ENCODE measurements at places on chromosomes 3 and 15.

DNA sequence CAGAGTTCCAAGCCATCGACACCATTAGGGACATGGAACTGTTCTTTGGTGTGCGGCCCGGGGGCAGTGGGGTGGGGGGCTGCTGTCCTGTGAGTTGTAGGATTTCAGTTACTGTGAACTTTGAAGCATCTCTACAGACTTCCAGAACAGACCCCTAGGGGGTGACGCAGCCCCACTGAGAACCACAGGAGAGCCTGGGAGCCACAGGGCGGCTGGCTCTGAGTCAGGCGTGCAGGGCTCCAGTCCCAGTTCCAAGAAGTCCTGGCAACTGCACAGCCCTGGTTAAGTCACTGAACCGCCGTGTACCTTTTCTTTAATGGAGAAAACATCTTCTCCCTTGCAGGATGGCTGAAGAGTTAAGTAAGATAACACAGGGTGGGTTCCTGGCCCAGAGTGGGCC is 23.5 kb upstream of the LRTM1 start:
- peak; percentile 2 for DNase-seq

DNA sequence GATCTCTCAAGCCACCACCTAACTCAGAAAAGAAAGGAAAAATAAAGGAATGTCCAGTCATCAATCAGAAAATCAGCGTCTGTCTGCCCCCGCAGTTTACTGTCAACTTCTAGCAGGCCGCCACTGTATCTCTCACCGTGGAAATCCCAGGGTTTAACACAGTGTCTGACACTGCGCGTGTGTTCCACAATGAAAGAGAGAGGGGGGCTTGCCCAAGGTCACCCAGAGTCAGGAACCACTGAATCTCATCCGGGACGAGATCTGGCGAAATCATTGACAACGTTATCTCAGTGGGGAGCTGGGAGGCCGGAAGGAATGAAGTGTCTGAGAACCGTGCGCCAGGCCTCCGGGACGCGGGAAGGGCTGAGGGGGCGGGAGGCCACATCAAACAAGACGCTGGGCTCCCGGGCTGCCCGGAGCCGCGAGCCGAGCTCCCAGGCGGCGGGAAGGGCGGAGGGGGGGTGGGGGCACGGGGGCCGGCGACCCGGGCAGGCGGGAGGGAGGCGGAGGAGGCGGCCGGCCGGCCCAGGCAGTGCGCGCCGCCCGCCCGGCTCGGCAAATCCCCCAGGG is 2.2 kb upstream of the HES1 start:
- peak; percentile 36 for DNase-seq

DNA sequence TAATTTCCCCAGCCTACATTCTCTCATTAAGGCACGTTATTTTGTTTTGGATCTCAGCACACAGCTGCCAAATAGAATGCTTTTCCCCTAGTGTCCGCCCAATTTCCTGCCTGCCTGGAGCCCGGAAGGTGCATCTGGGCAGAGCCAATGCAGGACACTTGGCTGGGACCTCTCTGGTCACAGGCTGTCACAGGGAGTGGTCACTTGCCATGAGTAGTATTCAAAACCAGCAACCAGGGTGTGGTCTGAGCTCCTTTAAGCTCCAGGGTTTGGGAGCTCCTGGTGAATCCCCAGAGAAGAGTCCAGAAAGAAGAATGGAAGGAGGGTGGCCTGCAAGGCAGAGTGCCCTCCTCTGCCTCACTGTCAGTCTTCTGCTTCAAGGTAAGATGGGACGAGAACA is at the start of gene HTR3C:
TSS of gene HTR3C (plus strand) at position 281 of the 400 bp plus-strand sequence. CDS start at position 315, 34 bp downstream.
- DNase-seq = no peak

DNA sequence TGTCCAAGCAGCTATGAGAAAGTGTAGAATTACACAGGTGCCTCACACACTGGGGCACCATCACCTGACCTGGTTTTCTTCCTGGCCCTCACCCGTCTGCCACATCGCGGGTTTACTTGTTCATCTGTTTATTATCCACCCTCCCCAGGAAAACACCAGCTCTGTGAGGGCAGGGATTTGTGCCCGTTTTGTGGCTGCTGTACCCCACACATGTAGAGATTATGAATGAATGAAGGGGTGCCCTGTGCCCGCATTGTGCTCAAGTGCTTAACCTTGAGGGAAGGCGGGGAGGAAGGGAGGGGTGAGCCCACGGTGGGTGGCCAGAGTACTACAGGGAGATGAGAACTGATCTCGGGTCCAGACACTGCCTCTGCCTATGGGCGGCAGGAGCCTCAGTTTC is 108.4 kb downstream of the WNT7A start:
- no peak for DNase-seq

DNA sequence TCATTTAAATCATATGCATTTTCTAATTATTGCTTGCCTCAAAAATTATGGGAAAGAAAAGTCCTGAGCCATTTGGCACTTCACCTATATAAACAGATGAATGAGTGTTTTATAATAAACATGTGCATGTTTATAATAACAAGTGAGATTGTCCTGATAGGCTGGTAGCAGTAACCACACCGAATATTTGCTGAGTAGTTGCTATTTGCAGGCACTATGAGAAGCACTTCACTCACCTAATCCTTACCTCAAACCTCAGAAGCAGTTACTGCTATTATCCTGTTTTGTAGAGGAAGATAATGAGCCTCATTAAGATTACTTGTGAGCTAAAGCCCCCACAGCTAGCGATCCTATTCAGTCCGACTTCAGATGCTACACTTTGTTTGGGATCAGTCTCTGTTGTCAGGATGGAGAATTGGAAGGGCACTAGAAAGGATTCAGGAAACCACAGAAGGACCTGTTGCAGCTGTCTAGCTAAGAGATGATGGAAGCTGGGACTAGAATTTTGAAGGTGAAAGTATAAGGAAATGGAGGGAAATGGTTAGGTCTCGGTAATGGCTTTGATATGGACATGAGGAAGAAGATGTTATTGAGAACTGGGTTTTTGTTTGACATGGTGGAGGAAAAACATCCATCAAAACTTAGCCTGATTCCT is 28.4 kb upstream of the MAGI1 start:
- DNase-seq = no peak

DNA sequence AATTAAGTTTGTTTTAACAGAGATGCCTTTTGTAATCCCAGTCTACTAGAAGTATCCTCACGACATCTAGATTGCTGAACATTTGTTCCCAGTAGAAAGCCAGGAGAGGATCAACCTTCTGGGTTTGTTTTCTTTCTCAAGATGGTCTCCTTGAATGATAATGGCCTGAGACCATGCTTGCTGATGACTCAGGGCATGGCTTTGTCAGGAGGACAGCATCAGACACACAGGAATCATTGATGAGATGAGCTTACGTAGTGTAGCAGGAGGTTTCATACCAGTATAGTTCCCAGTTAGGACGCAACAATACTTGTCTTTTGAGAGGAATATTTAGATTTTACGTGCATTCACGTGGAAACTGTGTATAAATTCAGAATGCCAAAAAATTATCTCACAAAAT is 38.6 kb downstream of the ATP1B3 start:
- no peak for DNase-seq

- DNase-seq = no peak
Observed at GRCh38 chr3:10708216-10708893, 107.7 kb upstream of the SLC6A11 start.

DNA sequence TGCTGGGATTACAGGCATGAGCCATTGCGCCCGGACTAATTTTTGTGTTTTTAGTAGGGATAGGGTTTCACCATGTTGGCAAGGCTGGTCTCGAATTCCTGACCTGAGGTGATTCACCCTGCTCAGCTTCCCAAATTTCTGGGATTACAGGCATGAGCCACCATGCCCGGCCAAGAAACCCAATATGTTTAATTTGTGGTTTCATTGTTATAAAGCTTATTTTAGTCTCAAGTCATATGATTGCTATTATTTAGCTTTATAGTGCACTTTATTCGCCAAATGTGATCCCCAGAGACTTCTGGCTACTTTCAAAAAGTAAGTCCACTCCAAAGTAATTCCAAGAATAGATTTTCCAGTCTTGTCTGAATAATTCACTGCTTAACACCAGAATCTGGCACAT is 19.3 kb upstream of the SLC4A7 start:
- DNase-seq = no peak

DNA sequence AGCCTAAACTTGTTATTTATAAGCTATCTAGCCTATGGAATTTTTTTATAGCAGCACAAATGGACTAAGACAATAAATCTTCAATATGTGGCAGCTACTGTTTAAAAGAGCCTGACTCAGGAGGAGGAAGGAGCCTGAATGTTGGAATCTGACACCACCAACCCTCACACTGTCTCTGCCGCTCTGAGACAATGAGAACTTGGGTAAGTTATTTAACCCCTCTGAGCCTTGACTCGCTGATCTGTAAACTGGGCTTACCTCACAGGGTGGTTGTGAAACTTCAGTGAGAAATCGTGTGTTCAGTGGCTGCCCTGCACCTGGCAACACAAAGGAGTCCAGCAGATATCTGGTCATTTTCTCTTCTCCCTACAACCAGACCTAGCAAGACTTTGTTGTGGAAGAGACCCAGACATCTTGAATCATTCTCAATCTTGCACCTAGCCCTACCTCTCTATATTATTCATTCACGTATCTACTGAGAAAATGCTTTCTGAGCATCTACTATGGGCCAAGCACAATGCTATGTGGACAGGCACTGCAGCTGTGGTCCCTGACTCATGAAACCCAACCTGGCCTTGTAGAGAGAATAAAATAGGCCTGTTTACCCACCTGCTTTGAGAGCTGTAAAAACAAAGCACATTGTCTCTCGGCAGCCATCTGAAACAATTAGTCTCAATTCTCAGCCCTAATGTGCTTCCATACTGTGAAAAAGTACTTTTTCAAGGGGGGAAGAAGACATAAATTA is 81.9 kb upstream of the SLC25A36 start:
- DNase-seq = no peak

GRCh38 chr3:128348805-128349531 is 117.7 kb downstream of the DNAJB8 start:
- no peak for DNase-seq

- no peak for DNase-seq
Observed at GRCh38 chr15:57160823-57161560, 215.3 kb upstream of the CGNL1 start.

DNA sequence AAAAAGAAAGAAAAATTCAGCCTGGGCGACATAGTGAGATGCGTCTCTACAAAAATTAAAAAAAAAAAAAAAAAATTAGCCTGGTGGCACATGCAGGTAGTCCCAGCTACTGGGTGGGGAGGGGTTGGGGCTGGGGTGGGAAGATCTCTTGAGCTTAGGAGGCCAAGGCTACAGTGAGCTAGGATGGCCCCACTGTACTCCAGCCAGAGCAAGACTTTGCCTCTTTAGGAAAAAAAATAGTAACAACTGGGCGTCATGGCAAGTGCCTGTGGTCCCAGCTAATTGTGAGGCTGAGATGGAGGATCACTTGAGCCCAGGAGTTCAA is 23.9 kb upstream of the PPP4R2 start:
- no peak for DNase-seq

DNA sequence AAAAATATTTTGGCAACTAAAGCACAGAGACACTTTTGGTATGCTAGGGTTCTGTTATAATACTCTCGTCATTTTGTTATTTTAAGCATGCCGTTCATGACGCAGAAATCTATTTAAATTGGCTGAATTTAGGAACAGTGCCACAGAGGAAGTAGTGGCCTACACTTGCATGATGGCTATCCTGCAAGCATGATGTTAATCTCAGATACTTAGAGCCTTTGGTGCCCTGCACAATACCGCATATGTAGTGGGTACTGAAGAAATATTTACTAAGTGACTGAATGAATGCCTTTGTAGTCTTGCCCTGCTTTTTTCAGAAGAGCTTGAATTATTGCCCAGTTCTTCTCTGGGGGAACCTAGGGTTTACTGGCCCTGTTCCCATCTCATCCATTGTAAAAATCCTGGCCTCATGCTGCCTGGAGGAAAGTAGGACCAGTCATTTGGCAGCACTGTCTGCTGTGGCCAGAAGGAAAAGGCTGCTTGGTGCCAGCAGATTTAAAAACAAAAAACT is 79.0 kb downstream of the SERPINI1 start:
- DNase-seq = no peak

DNA sequence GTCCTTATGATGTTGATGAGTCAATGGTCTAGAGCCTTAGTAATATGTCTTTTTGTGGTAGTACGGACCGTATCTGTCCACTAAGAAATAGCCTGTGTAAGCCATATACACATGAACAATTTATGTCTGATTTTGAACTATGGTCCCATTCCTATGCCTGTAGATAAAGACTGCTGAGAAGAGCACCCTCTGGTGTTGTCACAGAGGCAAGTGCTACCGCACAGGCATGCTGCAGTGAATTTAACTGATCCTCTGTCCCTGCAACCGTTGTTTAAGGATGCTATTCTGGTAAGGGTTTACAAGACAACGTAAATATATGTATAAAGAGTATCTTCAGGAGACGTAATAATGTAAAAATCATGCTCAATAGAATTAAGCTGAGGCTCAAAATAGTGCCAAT is 170.7 kb downstream of the UBE3A start:
- no peak for DNase-seq

GRCh38 chr3:52198643-52199608 is 966 bp downstream of the ALAS1 start:
- no peak for DNase-seq

DNA sequence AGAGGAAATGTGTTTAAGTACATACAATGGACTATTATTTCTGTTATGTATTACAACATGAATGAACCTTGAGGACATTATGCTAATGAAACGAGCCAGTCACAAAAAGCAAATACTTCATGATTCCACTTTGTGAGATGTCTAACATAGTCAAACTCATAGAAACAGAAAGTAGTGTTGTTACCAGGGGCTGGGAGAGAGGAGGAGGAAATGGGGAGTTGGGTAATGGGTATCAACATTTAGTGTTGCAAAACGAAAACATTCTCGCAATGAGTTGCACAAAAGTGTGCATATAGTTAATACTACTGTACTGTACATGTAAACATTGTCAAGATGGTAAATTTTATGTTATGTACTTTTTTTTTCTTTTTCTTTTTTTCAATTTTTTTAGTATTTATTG is 194.3 kb downstream of the IL5RA start:
- DNase-seq = no peak

- no peak for DNase-seq
Observed at GRCh38 chr3:123379041-123379830, 69.7 kb downstream of the ADCY5 start.

- no peak for DNase-seq
Observed at GRCh38 chr3:12905316-12906071, 64.1 kb upstream of the RPL32 start.

DNA sequence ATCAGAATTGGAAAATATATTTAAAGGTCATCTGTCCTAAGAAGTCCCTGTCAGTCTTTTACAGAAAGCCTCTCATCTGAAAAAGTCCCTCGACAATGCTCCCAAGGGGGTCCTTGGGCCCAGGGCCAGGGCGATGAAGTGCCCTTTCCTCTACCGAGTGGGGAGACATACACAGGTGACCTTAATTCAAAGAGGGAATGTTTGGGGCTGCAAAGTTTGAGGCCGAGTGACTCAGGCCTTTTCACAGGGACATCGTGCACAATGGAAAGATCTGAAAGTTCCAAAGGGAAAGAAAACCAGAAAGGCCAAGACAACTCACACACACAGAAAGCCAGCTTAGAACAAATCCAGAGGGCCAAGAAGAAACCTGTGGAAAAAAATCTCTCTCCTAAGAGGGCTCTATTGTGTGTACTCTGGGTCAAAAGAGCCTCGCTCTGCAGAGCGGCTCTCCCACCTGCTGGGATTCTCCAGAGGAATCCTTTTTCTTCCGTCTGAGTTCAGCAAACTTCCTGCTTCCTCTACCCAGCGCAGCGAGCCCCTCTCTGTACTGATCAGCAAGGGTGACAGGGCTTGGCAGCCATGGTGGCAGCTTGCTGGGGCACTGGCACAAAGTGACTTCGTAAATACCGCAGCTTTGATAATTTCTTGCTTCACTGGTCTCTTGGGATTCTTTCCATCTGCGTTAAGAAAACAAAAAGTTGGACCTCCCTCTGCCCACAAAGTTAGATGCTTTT is 259.1 kb downstream of the OPA1 start:
- DNase-seq = no peak

All from activated CD4-positive, alpha-beta T cell treated with anti-CD3 and anti-CD28 coated beads for 48 hours (primary cell).